Karpas-422 (cell line): ENCODE measurements at places on chromosomes 13 and 19. TPM values are rescaled to one million over a fixed set of nuclear protein-coding genes. Genes with fewer than 3 reads are reported as not detected.

- no peak for DNase-seq
Measured at GRCh38 chr19:15448044-15448777, 1.5 kb downstream of the WIZ start.

Gene TRPC4
- total RNA-seq = 0.25 TPM in 1 of 2 replicates, not detected in the other

DNA sequence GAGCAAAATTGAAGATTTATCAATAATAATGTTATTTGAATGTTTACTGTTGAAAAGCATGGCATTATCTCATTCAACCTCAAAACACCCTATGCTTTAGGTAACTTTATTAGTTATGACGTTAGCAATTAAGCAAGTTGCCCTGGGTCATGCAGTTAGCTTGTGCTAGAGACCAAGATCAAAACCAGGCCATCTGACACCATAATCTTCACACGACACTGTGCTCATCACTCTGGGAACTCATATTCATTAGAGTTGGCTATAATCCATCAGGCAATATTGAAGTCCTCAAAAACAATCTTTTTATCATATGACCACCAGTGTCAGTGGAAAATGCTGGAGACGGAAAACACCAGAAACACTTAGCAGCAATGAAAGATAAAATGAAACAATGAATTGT is 253.5 kb downstream of the PCDH20 start:
- no peak for DNase-seq

DNA sequence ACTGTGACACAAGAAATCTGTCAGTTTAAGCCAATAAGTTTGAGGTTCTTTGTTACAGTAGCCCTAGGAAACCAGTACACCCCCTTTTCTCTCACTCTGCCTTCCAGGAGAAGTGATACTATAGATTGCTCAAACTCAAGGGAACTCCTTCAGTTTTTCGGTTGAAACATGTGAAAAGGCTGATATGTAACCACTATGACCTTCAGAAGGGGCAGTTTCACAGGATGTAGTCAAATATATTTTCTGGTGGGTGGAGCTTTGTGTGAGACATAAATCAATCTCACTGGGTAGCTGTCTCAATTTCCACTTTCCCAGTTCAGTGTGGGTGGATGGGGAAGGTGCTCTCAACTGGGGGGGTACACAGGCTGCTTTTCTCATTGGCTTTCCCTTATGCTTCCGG is 41.7 kb downstream of the HTR2A start:
- DNase-seq = no peak

DNA sequence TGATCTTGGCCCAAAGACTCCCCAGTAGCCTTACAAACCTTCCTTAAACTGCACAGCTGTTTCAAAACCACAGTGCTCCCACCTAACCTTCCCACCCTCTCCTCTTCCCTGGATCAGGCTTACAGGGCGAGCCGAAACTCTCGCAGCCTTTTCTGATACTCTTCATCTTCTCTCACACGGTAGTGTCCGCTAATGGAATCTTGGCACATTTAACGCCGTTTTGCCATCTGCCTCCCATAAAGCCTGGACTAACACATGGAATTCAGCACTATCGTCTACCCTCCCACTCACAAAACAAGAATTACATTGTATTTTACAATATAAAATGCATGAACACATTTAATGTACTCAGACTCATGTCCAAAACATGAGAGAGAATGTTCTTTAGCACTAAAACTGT is 135.9 kb downstream of the RAP2A start:
- no peak for DNase-seq

- no peak for DNase-seq
Measured at GRCh38 chr19:47503826-47504150, 11.1 kb downstream of the NAPA start.
